ENCODE measurements at places on chromosomes 4 and X.

GRCh38 chr4:147975933-147976928 is 244.3 kb downstream of the ARHGAP10 start:
- no peak for DNase-seq

DNA sequence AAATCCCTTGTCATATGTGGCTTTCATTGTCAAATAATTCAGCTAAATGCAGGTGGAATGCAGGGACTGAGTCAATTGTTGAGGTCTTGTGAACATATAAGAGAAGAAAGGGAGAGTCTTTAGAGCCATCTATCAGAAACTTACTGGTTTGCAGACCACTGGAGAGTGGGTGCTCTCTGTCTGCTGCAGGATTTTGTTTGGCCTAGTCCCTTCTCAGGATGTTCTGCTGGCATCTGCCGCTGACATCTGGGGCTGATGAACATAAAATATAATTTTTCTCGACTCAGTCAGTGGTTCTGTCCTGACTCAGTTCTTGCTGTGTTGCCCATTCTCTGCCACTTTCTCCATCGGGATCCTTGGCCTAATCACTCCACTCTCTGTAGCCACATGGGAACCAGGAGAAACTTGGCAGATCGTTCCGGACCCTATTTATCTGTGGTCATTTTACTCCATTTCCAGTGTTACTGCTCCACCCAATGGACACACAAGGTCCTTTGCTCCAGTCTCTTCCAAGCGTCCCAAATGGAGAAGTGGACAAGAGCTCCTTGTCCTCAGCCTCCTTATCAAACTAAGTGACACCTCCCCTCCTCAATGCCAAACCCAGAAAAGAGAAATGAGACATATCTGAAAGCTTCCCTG is 436.2 kb downstream of the FAT4 start:
- no peak for DNase-seq

DNA sequence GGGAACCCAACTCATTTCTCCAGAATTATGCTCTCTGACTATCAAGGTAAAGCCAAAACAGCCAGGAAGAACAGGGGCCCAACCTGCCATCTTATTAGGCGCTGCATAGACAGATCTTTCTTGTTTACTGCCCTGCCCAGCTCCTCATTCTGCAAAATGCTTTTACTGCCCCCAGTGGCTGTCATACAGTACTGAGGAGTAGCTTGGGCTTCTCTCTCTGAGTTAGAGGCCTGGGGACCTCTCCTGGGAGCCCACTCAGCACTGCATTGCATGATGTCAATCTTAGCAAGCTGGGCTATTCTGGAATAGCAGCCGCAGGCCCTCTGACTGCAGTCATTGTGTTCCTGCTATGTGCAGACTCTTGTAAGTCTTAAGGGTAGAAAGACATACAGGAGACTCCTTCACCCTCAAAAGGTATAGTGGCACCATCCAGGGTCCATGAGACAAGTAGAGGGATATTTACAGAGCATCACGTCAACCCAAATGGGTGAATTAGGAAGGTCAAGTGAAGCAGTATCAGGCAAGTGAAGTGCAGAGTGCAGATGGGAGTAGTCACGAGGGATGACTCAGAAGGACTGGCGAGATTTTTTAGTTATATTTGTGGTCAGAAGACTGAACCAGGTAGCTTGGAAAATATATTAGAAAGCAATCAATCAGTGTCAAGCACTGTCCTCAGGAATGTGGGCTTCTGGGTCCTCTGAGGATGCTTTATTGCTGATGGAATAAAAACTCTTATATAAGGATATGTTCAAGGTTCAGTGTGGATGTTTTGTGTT is 294.1 kb upstream of the SFRP2 start:
- DNase-seq: no peak

- no peak for DNase-seq
Observed at GRCh38 chr4:138216272-138216867, 25.8 kb downstream of the SLC7A11 start.

- no peak for DNase-seq
Observed at GRCh38 chr4:87521757-87522374, 7.3 kb downstream of the SPARCL1 start.

DNA sequence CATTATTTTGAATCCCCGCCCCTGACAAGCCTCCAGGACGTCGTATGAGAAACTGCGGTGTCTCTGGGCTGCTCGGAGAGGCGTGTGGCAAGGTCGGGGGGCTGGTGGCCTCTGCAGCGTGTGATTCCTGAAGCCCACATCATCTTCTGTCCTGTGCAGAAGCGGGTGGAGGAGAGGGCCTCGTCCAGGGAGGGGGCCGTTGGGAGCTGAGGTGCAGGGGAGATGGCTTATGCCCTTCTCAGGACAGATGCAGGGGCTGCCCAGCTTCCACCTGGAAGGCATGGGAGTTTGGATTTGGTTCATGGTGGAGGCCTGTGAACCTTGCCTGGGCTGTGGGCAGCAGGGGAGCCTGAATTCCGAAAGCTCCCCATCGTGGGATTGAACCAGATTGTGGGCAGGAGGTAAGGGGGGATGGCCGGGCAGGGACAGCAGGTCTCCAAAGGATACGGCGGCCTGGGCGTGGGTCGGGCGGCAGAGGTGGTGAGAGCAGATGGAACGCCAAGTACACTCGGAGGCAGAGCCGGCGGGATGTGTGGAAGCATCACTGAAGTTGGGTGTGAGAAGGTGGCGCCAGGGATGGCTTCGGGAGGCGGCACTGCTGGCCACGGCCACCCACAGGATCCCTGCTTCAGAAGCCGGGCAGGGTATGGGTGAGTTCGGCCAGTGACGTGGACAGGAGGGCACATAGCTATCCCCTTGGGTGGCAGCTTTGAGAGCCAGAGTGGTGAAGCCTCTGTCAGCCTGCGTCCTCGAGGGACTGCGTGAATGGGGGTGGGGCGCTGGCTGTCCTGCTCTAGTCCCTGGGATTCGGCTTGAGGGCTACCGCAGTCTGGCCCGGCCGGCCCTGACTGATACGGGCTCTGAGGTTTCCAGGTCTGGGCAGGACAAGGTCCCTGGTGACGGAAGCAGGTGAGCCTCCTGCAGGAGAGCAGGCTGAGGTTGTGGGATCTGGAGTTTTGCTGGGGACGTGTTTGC is 76.3 kb upstream of the ADRA2C start:
- DNase-seq: no peak

GRCh38 chr4:141933978-141934377 is 297.6 kb downstream of the IL15 start:
- DNase-seq: no peak

DNA sequence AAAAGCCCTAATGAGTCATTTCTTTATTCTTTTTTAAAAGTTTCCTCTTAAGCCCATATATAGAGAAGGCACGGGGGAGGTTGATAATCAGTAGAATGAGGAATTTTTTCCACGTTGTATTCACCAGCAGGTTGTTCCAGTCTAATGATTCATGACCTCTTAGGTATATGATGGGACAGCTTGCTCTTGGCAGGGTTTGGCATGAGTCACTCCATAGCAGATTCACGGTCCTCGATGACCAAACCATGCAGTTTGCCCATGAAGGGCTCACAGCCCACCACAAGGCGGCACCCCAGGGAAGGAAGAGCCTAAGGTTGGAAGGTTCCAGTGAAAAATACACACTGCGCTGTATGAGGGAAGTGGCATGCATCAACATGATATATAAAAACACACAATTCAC is 623.8 kb upstream of the DIPK2B start:
- no peak for DNase-seq
